ENCODE measurements at places on chromosomes 1 and 21. TPM values are rescaled to one million over a fixed set of nuclear protein-coding genes. Genes with fewer than 3 reads are reported as not detected.

The TMCO2 gene
- not detected for total RNA-seq

The S100A7A gene
- total RNA-seq = 8.1 TPM

The TAS1R1 gene
- total RNA-seq = not detected

The RIPPLY3 gene
- total RNA-seq = 0.47 TPM

The OLFM3 gene
- not detected for total RNA-seq

The ISG20L2 gene
- 25.7 TPM for total RNA-seq

- peaks cover 34% of the 10 kb centered on the region for H3K27me3 ChIP-seq
- no peak for DNase-seq
- no peak overlapping the region for H3K27ac ChIP-seq
- H3K4me1 ChIP-seq = peaks cover 25% of the 10 kb centered on the region
- no peak overlapping the region for H3K4me3 ChIP-seq
- H3K36me3 ChIP-seq = no peaks in the 10 kb centered on the region
Observed at GRCh38 chr1:37629726-37630425, 4.8 kb downstream of the RSPO1 start.

DNA sequence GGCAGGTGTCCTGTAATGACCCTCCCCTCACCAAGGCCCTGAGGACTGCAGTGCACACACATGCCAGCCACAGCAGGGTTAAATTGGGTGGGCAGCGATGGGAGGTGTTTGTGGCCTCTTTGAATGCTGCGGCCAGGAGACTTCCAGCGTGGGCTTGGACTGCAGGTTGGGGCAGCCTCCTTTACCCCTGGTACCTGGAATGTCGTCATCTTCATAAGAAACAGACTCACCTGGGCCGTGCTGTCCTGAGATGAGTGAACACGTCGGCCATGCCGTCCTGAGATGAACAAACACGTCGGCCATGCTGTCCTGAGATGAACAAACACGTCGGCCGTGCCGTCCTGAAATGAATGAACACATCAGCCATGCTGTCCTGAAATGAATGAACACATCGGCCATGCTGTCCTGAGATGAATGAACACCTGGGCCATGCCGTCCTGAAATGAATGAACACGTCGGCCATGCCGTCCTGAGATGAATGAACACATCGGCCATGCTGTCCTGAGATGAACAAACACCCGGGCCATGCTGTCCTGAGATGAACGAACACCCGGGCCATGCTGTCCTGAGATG lies 50.1 kb upstream of the COL6A1 start:
- no peak overlapping the region for H3K27ac ChIP-seq
- DNase-seq = no peak
- H3K36me3 ChIP-seq = no peaks in the 10 kb centered on the region
- H3K27me3 ChIP-seq = peaks cover 11% of the 10 kb centered on the region

DNA sequence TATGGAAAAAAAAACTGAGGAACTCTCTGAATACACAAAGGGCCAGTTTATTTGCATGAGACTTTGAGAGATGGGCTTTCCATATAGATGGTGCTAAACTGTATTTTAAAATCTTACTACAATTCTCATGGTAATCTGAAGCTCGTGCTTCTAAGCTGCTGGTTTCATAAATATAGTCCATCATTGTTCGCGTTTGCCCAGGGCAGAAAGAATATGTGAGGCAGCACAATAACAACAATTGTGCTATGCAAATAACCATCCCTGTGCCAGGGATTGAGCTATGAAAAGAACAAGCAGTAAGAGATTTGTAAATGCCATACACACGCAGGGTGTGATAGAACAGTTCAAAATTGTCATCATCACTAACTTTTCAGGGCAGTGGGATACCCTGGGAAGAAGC lies 4.9 kb upstream of the EPS15 start:
- H3K4me1 ChIP-seq = peaks cover 13% of the 10 kb centered on the region
- no peak overlapping the region for H3K27ac ChIP-seq
- DNase-seq = no peak
- no peaks in the 10 kb centered on the region for H3K36me3 ChIP-seq

DNA sequence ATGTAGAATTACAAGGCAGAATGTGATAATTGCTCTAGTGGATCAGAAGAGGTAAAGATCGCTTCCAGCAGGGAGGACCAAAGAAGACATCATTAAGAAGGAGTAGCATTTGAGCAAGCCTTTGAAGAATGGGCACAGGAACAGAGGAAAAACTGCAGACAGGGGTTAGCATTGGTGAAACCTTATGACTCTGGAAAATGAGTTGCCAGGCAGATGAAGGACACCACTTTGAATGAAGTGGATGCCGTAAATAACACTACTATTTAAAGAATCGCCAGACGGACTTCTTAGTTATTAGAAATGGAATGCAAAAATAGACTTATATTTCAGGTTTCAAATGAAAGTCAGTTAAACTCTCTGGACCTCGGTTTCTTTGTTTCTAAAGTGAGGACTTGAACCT lies 727.7 kb downstream of the USP25 start:
- no peak overlapping the region for H3K27ac ChIP-seq
- H3K36me3 ChIP-seq = no peaks in the 10 kb centered on the region
- DNase-seq = no peak
- H3K27me3 ChIP-seq = no peaks in the 10 kb centered on the region
- no peaks in the 10 kb centered on the region for H3K4me1 ChIP-seq

GRCh38 chr1:111176678-111177077 lies 23.8 kb downstream of the DENND2D start:
- H3K4me1 ChIP-seq = no peaks in the 10 kb centered on the region
- H3K27ac ChIP-seq = no peak overlapping the region
- H3K36me3 ChIP-seq = no peaks in the 10 kb centered on the region
- H3K4me3 ChIP-seq = no peak overlapping the region
- no peaks in the 10 kb centered on the region for H3K27me3 ChIP-seq

- H3K4me1 ChIP-seq = no peaks in the 10 kb centered on the region
- no peak overlapping the region for H3K4me3 ChIP-seq
- no peak for DNase-seq
- H3K27me3 ChIP-seq = no peaks in the 10 kb centered on the region
- H3K27ac ChIP-seq = no peak overlapping the region
Observed at GRCh38 chr21:14741256-14741655, 195.1 kb upstream of the SAMSN1 start.

- no peaks in the 10 kb centered on the region for H3K4me1 ChIP-seq
- no peak overlapping the region for H3K27ac ChIP-seq
- no peaks in the 10 kb centered on the region for H3K27me3 ChIP-seq
- H3K4me3 ChIP-seq = no peak overlapping the region
Observed at GRCh38 chr1:181075766-181076350, 12.6 kb upstream of the IER5 start.

DNA sequence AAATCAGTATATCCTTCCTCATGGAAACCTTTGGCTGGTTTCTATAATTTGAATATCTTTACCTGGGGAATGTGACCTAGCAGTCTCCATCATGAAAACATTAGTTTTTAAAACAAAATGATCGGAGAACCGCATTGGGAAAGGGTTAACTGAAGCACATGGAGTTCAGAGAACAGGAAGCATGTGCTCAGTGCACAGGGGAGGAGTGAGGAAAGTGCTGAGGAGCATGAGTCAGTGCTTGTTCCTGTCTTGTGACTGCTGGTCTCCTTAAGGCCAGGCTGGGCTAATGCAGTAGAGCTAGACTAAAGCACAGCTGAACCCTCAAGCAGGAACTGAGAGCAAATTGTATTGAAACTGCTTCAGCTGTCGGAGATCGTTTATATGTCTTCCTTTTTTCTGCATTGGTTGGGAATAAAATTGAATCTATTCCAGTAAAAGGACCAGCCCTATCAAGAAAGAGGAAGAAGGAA lies 5.8 kb downstream of the IFI16 start:
- peak; percentile 28 for DNase-seq
- no peaks in the 10 kb centered on the region for H3K36me3 ChIP-seq
- H3K4me3 ChIP-seq = peak overlapping the region; percentile 79
- no peaks in the 10 kb centered on the region for H3K27me3 ChIP-seq

DNA sequence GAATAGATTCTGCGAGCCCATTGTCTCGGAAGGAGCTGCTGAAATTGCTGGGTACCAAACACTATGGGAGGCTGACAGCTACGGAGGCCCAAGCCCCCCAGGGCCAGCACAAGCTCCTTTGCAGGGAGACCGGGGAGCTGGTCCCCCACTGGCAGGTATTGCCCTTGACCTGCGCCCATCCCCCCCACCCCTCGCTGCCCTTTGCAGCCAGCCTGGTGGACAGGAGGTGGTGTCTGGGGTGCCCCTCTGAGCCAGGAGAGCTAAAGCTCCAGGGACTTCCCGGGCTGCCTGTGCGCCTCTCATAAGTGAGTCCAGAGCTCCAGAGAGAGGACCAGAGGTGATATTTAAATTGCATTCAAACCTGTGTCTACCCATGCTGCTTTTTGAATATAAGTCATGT lies 5.4 kb downstream of the SERTAD4 start:
- no peak for DNase-seq
- H3K27ac ChIP-seq = peak overlapping the region; percentile 72
- H3K4me3 ChIP-seq = no peak overlapping the region
- no peaks in the 10 kb centered on the region for H3K36me3 ChIP-seq

- DNase-seq = no peak
- H3K27ac ChIP-seq = no peak overlapping the region
- H3K27me3 ChIP-seq = no peaks in the 10 kb centered on the region
- H3K4me1 ChIP-seq = no peaks in the 10 kb centered on the region
- no peak overlapping the region for H3K4me3 ChIP-seq
Observed at GRCh38 chr1:94434365-94435045, 16.3 kb downstream of the ABCD3 start.

DNA sequence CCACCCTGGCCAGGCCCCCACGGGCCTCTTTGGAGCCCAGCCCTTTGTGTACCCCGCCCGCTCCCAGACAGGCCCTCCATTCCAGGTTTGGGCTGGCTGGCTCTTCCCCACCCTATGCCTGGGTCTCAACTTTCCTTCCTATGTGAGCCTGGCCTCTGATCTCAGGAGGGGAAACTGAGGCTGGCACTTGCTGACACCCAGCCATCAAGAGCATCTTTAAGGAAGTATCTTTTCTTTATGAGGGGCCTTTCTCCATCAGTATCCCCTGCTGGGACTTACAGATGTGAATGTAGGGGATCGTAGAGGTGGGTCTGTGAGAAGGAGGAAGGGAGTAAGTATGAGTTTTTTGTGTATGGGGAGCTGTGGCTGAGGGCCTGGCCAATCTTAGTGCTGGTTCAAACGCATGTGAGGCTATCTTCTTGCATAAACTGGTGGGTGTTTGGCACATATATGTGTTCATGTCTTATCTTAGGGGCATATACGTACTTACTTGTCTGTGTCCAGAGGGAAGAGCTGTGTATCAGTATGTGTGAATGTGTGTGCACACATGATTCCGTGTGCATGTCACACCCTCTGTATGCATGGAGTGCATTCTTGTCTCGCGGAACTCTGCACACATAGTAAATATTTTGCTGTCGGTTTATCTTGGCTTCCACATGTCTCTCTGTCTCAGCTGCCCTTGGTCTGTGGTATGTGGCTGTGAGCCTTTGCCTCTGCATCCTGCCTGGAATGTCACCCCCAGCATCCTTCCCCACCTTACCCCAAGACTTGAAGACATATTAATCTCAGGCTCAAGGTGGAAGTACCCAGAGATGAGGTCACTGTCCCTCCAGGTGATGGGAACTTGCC lies 5.4 kb downstream of the NECTIN4 start:
- peaks cover 7% of the 10 kb centered on the region for H3K27me3 ChIP-seq
- DNase-seq = no peak
- H3K36me3 ChIP-seq = no peaks in the 10 kb centered on the region
- peaks cover 33% of the 10 kb centered on the region for H3K4me1 ChIP-seq
- peak overlapping the region; percentile 89 for H3K27ac ChIP-seq

- no peak overlapping the region for H3K4me3 ChIP-seq
- no peak for DNase-seq
- no peaks in the 10 kb centered on the region for H3K36me3 ChIP-seq
- H3K4me1 ChIP-seq = no peaks in the 10 kb centered on the region
- no peak overlapping the region for H3K27ac ChIP-seq
- H3K27me3 ChIP-seq = no peaks in the 10 kb centered on the region
Observed at GRCh38 chr1:17167041-17167785, 37.7 kb upstream of the PADI1 start.

DNA sequence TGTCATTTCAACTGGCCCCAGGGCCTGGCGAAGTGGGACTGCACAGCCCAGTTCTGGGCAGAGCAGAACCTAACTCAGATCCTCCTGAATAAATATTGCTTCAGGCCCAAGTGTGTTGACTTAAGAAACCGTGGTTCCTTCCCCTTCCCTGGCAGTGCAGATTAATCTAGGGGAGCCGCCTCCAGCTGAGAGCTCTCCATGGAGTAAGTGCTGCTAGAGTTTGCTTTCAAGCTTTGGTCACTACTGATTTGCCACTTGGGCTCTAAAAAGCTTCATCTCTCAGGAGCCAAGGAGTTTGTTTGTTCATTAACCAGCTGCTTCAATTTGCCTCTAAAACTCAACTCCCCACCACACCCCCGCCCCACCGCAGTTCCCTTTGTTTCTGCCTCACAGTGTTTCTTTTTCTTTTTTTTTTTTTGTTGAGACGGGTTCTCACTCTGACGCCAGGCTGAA lies 112.1 kb downstream of the DTL start:
- H3K36me3 ChIP-seq = no peaks in the 10 kb centered on the region
- no peak overlapping the region for H3K4me3 ChIP-seq
- peak overlapping the region; percentile 31 for H3K27ac ChIP-seq
- no peaks in the 10 kb centered on the region for H3K4me1 ChIP-seq

GRCh38 chr1:101238031-101238628 lies 1.3 kb downstream of the S1PR1 start:
- H3K27ac ChIP-seq = peak overlapping the region; percentile 82
- no peaks in the 10 kb centered on the region for H3K27me3 ChIP-seq
- DNase-seq = no peak
- H3K4me3 ChIP-seq = peak overlapping the region; percentile 56
- H3K4me1 ChIP-seq = peaks cover 19% of the 10 kb centered on the region
- no peaks in the 10 kb centered on the region for H3K36me3 ChIP-seq

GRCh38 chr1:59128239-59128736 lies 168.6 kb upstream of the FGGY start:
- no peaks in the 10 kb centered on the region for H3K27me3 ChIP-seq
- no peaks in the 10 kb centered on the region for H3K4me1 ChIP-seq
- no peak overlapping the region for H3K27ac ChIP-seq

GRCh38 chr1:113872219-113872935 lies 865 bp upstream of the PTPN22 start:
- H3K27ac ChIP-seq = peak overlapping the region; percentile 71
- DNase-seq = no peak
- H3K27me3 ChIP-seq = no peaks in the 10 kb centered on the region
- H3K36me3 ChIP-seq = no peaks in the 10 kb centered on the region
- peaks cover 10% of the 10 kb centered on the region for H3K4me1 ChIP-seq

DNA sequence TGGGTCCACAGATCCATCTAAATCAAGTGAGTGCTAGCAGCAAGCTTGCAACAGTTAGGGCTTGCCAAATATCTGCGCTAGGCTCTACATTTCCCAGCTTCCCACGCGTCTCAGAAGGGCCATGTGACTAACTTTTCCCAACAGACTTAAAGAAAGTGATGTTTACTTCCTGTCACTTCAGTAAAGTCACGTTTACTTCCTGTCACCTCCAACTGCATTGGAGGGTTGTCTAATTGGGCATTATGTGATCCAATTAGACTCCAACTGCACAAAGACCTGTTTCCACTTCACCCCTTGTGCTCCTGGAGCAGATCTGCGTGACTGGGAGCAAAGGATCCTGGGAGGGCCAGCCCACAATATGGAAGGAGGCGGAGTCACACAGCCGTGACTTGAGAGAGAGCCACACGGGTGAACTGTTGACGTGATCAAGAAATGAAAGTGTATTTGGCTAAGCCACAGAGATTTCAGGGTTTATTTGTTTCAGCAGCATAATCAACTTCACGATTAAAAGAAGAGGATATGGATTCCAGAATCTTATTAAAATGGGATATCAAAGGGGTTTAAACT lies 77.7 kb downstream of the CYYR1 start:
- H3K36me3 ChIP-seq = no peaks in the 10 kb centered on the region
- no peak for DNase-seq
- no peak overlapping the region for H3K27ac ChIP-seq
- no peaks in the 10 kb centered on the region for H3K27me3 ChIP-seq
- no peaks in the 10 kb centered on the region for H3K4me1 ChIP-seq
- no peak overlapping the region for H3K4me3 ChIP-seq
